ENCODE measurements at places on chromosomes 4 and X.

GRCh38 chr4:2888886-2889285, 45.2 kb downstream of the ADD1 start:
- DNase-seq: no peak

DNA sequence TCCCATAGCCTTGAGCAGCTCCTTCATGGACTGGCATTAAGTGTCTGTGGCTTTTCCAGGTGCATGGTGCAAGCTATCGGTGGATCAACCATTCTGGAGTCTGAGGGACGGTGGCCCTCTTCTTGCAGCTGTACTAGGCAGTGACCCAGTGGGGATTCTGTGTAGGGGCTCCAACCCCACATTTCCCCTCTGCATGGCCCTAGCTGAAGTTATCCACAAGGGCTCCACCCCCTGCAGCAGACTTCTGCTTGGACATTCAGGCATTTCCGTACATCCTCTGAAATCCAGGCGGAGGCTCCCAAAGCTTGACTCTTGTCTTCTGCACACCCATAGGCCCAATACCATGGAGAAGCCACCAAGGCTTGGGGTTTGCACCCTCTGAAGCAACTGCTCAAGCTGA, 89.3 kb upstream of the PGRMC2 start:
- DNase-seq: no peak

DNA sequence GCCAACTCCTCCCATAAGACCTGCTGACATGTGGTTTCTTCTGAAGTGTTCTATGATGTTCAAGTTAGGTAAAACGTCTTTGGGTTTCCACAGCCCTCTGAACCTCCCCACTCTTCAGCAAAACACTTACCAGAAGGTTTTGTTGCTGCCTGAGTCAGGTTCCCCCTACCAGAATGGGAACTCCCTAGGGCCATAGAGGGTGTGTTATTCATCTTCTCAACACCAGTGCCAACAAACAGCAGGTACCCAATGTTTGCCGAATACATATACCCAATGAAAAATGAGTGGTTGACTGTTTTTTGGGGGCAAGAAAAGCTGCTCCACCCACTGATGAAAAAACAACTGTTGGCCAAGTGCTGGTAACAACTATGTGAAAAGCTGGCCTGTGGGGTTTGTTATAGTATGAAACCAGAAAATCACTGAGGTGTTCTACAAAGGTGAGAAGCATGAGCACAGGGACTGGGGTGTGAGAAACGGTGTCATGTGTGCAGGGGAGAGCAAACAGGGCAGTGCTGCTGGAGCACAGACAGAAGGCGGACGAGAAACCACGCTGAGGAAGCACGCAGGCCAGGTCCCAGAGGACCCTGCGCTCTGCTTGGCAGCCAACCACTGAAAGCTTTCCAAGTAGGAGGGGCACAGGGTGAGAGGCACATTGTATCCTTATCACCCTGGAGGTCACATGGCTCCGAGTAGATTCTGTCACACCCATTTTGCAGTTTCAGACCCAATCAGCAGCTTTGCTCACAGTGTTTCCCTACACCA, 28.8 kb downstream of the ATP8A1 start:
- peak; percentile 30 for DNase-seq

GRCh38 chr4:142130666-142131065, 494.3 kb downstream of the IL15 start:
- no peak for DNase-seq

- DNase-seq: peak; percentile 82
Observed at GRCh38 chrX:69216911-69217310, 51.7 kb upstream of the PJA1 start.

- no peak for DNase-seq
Observed at GRCh38 chr4:7009564-7009963, 33.6 kb upstream of the TADA2B start.

- no peak for DNase-seq
Observed at GRCh38 chrX:40406330-40406859, 174.4 kb upstream of the ATP6AP2 start.

GRCh38 chr4:7398104-7398423, 36.7 kb downstream of the PSAPL1 start:
- DNase-seq: peak; percentile 100

GRCh38 chr4:144583658-144584057, 62.3 kb upstream of the HHIP start:
- DNase-seq: no peak

- peak; percentile 9 for DNase-seq
Observed at GRCh38 chrX:77087529-77088169, 359.5 kb upstream of the FGF16 start.

- peak; percentile 37 for DNase-seq
Observed at GRCh38 chr4:186844059-186844681, 120.5 kb upstream of the FAT1 start.

DNA sequence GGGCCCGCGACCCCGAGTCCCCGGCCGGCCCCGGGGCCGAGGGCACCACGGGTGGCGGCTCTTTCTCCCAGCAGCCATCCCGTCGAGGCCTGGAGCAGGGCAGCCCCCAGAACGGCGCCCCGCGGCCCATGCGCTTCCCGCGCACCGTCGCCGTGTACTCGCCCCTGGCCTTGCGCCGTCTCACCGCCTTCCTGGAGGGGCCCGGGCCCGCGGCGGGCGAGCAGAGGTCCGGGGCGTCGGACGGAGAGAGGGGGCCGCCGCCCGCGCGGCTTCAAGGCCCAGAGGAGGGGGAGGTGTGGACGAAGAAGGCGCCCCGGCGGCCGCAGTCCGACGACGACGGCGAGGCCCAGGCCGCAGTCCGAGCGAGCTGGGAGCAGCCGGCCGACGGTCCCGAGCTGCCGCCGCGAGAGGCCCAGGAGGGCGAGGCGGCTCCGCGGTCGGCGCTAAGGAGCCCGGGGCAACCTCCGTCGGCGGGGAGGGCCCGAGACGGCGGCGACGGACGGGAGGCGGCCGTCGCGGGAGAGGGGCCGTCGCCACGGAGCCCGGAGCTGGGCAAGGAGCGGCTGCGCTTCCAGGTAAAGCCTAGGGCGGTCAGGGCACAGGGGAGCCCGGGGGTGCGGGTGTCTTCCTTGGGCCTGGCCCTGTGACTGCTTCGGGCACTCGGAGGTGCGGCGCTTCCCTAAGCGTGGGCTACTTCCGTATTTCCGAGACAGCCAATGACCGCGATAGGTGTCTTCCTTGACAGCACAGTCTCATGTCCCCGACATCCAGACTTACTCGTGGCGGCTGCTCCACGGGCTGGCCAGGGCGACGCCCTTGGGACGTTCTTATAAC, 845 bp downstream of the ZAR1 start:
- no peak for DNase-seq

DNA sequence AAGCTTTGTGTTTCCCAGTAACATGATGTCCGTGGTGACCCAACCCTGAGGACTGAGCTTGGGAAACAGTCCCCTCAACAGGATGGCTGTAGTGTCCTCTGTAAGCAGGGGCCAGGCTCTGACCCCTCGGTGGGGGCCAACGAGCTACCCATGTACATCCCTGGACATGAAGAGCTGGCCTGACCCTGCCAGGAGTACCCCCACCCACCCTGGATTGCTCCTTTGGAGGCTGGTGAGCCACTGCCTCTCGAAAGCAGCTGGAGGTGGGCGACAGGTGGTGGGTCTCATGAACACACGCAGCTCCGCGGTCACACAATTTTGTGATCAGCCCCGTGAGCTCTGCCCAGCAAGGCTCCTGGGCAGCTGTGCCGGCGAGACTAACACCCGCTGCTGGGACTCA, 33.5 kb downstream of the NSG1 start:
- no peak for DNase-seq

DNA sequence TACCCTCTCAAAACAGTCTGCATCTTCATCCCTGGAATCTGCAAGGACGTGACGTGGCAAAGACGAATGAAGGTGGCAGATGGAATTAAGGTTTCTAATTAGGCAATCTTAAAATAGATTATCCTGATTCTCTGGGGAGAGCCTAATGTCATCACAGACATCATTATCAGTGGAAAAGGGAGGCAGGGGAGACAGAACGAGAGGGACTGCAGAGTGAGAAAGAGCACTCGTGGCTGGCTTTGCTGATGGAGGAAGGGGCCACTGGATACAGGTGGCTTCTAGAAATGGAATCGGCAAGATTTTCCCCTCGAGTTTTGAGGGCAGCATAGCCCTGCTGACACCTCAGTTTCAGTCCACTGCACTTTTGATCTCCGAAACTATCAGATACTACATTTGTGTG, 110.6 kb downstream of the ASMT start:
- no peak for DNase-seq

- DNase-seq: no peak
Observed at GRCh38 chrX:9700555-9700954, 65.1 kb downstream of the GPR143 start.

GRCh38 chr4:119471259-119471658, 149.3 kb upstream of the FABP2 start:
- DNase-seq: no peak

DNA sequence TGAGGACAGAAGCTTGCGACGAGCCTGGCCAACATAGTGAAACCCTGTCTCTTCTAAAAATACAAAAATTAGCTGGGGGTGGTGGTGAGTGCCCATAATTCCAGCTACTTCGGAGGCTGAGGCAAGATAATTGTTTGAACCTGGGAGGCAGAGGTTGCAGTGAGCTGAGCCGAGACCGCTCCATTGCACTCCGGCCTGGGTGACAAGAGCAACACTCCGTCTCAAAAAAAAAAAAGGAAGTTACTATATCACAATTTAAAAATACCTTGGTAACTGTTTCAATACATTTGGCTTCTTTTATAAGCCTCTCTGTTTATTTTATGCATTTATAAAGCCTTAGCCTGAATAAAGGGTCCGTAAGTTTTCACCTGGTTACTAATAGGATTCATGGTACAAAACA, 46.6 kb upstream of the CHRNA9 start:
- no peak for DNase-seq

All from thyroid gland (tissue), 4 donors.